ENCODE measurements at places on chromosomes 4 and X. TPM values are rescaled to one million over a fixed set of nuclear protein-coding genes. Genes with fewer than 3 reads are reported as not detected.

DNA sequence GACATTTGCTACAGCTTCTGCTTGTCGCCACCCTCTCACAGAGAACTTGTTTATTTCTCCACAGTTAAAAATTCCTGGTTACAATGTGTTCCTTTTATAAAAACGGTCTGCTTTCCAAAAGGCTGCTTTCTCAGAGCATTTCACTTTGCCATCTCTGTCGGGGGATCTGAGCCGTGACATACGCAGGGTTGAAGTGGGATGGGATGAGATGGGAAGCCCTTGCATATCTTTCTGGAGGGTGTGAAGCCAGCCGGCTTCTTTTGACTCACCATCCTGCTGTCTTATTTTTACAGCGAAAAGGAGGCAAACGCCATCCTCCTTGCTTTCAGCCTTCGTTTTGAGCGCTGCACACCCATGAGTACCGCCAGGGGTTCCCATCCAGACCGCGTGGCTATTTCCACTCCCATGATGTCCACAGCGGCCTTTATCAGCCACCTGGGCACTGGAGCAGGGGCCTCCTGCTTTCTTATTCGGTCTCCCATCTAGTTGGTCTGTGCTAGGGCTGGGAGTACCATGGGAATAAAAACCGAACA lies 99.8 kb upstream of the GATB start:
- no peak for DNase-seq

The YY2 gene
- total RNA-seq = 0.87 TPM

The DSPP gene
- total RNA-seq = not detected

- DNase-seq = no peak
These were observed 126.1 kb downstream of the ARHGEF9 start for GRCh38 chrX:63658920-63659319.

DNA sequence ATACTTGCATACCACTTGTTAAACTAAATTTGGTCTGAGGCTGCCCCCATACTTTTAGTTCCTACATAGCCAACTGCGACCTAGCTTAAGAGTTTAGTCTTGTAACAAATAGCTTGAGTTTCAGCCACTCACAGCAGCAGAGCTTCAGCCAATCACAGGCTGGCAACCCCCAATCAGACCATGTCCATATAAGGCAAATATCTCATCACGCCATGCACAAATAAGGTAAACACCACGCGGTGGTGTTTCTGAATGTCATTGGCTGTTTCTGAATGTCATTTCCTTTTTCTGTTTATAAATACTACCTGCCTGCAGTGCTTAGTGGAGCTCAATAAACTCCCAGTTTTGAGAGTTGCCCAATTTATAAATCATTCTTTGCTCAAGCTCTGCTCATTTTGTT lies 143.1 kb upstream of the MAD2L1 start:
- no peak for DNase-seq

DNA sequence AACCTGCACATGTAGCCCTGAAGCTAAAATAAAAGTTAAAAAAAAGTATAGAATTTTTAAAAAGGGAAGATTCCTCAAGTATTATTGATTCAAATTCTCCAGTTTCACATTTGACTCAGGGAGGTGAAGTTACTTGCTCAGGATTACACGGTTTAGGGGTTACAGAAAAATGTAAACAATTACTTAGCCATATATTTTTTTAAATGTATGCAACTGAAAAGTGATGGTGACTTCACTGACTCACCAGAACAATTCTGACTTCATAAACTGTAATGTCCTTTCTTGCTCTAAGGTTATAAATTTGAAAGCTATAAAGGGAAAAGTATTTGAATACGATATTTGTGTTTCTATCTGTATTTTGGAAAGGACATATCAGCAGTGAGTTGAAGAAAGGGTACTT lies 371.2 kb downstream of the SPRY1 start:
- DNase-seq = no peak

The CASP6 gene
- 6.7 TPM for total RNA-seq

DNA sequence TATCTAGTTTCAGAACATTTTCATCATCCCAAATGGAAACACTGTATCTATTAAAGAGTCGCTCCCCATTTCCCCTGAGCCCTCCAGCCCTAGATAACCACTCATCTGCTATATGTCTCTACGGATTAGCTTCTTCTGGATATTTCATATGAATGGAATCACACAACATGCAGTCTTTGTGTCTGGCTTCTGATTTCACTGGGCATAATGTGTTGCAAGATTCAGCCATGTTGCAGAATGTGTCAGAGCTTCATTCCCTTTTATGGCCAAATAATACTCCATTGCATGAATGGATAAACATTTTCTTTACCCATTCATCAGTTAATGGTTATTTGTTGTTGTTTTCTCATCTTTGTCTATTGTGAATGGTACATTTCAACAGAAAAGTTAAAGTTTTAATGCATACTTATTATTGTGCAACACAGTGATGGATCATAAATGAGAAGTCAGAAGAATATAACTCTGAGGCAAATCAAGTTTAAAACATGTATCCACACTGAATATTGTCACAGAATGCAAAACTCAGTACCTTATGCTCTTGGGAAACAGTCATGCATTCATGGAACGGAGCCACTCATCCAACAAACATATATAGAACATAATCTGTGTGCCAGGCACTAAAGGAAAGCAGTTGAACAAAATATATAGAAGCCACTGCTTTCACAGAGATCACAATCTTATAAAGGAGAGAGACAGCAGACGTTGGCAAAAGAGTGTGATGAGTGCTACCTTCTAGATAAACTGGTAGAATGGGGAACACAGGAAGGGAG lies 57.8 kb upstream of the MAGEA4 start:
- no peak for DNase-seq

The SLC10A4 gene
- total RNA-seq = not detected
